ENCODE measurements at places on chromosomes 6 and 20. TPM values are rescaled to one million over a fixed set of nuclear protein-coding genes. Genes with fewer than 3 reads are reported as not detected.

DNA sequence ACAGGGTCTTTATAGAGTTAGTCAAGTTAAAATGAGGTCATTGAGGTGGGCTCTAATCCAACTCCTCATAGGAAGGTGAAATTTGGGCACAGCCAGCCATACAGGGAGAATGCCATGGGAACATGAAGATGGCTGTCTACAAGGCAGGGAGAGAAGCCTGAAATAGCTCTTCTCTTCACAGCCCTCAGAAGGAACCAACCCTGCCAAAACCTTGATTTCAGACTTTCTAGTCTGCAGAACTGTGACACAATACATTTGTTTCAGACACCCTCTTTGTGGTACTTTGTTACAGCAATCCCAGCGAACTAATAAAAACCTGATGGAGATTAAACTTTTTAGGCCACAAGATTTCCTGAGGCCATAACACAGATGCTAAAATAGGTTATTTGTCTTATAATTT, 43.1 kb upstream of the HECA start:
- no peak for DNase-seq

Gene LINC00237
- not detected for polyA plus RNA-seq

Gene SIRPD
- not detected for polyA plus RNA-seq

Gene CAGE1
- polyA plus RNA-seq: 0.38 TPM

DNA sequence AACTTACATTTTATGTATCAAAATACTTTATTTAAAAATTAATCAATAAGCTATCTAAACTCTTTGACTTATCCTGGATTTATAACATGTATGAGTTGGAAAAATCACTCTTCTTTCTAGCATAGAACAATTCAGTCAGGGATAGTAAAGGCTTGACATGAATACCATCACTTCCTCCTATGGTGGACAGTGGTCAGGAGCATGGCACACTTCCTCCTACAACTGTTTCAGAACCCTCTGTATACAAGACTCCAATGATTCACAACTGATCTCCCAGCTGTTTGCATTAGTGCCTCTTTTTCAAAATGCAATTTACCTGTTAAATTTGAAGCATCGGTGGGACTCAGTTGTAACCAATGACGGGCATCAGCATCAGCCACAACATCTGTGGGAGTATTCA, 129.7 kb downstream of the RALGAPA2 start:
- no peak for DNase-seq

- DNase-seq: no peak
Measured at GRCh38 chr20:23139524-23139923, 53.4 kb upstream of the CD93 start.

- DNase-seq: no peak
Measured at GRCh38 chr6:10434235-10434634, 19.4 kb upstream of the TFAP2A start.

Gene SIRPG
- not detected for polyA plus RNA-seq

Gene ADGRB3
- polyA plus RNA-seq: 5.9 TPM

DNA sequence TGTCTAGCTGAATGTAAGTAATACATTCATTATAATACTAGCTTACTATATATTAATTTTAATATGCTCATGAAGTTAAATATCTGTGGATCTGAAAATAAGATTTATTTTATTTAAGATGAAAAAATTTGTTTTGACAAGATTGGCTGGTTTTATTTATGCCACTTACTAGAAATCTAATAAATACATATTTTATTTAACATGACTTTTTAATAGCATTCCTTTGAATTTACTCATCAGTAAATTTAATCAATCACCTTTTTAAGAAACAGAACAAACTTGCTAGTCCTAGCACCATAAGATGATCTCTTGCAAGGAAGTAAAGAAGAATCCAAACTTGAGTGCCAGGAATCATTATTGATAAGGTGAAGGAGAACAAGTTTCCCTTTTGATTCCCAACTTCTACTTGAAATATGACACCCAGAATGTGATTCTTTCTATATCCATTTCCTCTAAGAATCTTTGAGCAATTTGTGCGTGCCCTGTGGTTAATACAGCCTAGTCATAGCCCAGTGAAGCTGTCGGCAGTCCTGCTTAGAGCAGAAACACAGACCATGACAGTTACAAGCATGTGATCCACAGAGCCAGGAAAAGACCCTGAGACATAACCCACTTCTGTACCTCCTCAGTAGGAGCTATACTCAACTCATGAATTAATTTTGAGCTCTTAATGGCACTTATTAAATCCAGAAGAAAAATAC, 282.3 kb upstream of the QKI start:
- no peak for DNase-seq

- no peak for DNase-seq
Measured at GRCh38 chr6:154536255-154536654, 25.8 kb upstream of the CNKSR3 start.

Gene TMC2
- 0.50 TPM for polyA plus RNA-seq

Gene GSTA2
- polyA plus RNA-seq: 0.71 TPM

Gene SAMD3
- polyA plus RNA-seq: 1.1 TPM

GRCh38 chr6:98067375-98067774, 767.0 kb upstream of the POU3F2 start:
- DNase-seq: no peak

GRCh38 chr6:129454488-129454887, 255.5 kb downstream of the ARHGAP18 start:
- DNase-seq: no peak

GRCh38 chr6:122621638-122622037, 11.4 kb downstream of the PKIB start:
- DNase-seq: no peak

- DNase-seq: no peak
Measured at GRCh38 chr20:23584434-23585199, 16.3 kb upstream of the CST9L start.

DNA sequence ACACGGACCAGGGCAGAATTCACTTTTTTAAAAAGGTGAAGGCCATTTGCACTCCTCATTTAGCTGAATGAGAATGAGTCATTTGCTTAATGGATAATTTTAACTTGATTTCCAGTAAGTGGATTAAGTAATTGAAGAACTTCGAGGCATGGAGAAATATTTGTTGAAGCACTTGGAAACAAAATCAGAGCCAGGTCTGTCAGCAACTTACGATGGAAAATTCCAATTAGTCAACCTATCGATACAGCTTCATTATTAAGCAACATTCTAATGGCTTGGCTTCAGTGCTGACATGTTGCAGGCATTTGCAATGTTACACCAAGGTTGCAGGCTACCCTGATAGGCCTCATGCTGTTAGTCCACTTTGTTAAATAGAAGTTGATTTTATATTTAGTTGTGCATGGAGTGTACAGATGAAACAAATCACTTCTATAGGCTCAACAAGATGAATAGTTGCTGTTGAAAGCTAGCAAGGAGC, 423.5 kb upstream of the SLC35B3 start:
- DNase-seq: no peak

GRCh38 chr6:113671421-113671820, 185.7 kb upstream of the MARCKS start:
- no peak for DNase-seq

Gene ULBP3
- 8.5 TPM for polyA plus RNA-seq

All from left kidney (tissue), 8 donors.